Activated CD4-positive, alpha-beta memory T cell treated with anti-CD3 and anti-CD28 coated beads, Interleukin-2, amount 10 ng/mL, durations not matched to agents 7 days and 5 days (primary cell): ENCODE measurements at places on chromosomes 12 and 14. TPM values are rescaled to one million over a fixed set of nuclear protein-coding genes. Genes with fewer than 3 reads are reported as not detected.

Gene LRP1-AS
- not detected for total RNA-seq

Gene EFS
- total RNA-seq: not detected

Gene DEGS2
- total RNA-seq: 0.25 TPM

Gene PLEKHG7
- 0.18 TPM for total RNA-seq
